H9 (cell line): ENCODE measurements at places on chromosomes 2 and 18. TPM values are rescaled to one million over a fixed set of nuclear protein-coding genes. Genes with fewer than 3 reads are reported as not detected.

The SMPD4 gene
- total RNA-seq: 104 and 105 TPM in 2 replicates

The DSEL gene
- total RNA-seq: 5.3 and 6.0 TPM in 2 replicates

DNA sequence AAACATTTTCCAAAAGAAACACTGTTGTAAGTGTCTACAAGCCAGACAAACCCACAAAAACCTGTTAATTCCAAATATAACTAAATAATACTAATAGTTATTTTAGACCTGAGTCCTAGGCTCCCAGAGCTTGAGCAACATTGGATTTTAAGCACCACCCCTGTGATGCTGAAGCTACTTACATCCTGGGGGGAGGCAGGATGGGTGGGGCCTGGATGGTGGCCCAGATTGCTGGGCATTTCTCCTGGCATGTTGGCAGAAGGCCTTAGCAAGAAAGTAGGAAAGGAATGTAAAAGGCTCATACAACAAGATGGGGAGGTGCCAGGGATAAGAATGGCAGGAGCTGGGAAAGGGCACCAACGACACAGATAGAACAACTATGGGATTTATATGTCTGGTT is 50.7 kb upstream of the OTX1 start:
- H3K4me1 ChIP-seq: no peaks in the 10 kb centered on the region
- H3K4me3 ChIP-seq: no peak overlapping the region
- H3K27me3 ChIP-seq: no peaks in the 10 kb centered on the region
- DNase-seq: no peak
- no peak overlapping the region for H3K27ac ChIP-seq
- peaks cover 5% of the 10 kb centered on the region; the same call in 2 of the 3 replicates for H3K36me3 ChIP-seq

DNA sequence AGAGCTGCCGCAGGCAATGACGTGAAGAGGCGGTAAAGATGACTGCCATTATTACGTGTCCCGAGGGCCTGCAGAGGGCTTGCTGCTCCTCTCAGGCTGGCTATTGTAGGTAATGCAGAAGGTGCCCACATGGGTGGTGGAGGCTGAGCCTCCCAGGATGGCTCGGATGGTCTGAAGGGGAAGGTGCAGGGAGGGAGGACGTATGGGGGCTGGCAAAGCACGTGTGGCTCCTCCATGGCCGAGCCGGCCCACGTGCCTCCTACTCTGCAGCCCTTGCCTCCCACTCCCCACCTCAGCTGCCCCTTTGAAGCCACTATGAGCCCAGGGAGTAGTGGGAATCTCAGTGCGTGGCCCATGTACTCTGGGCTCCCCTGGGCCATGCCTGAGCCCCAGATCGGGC is 48.9 kb downstream of the EDAR start:
- H3K36me3 ChIP-seq: no peaks in the 10 kb centered on the region
- no peaks in the 10 kb centered on the region for H3K4me1 ChIP-seq
- H3K27me3 ChIP-seq: no peaks in the 10 kb centered on the region

DNA sequence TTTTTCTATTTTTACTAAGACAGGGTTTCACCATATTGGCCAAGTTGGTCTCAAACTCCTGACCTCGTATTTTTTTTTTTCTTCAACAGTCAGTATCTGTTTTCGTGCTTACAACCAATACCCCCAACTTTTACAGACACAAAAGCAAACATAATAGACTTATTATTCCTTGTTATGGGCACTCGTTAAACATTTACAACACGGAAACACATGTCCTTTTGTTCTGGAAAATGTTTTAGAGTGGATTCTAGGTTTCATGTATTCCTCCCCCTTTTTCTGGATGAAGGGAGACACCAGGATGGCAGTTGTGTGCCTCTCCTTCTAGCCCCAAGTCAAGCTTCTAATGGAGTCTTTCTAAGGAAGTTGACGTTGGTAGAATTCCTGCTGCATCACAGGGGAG is 88.8 kb downstream of the CD226 start:
- H3K27me3 ChIP-seq: no peaks in the 10 kb centered on the region
- DNase-seq: no peak
- H3K36me3 ChIP-seq: no peaks in the 10 kb centered on the region
- no peak overlapping the region for H3K4me3 ChIP-seq
- no peaks in the 10 kb centered on the region for H3K4me1 ChIP-seq
- H3K27ac ChIP-seq: no peak overlapping the region

- no peak overlapping the region for H3K4me3 ChIP-seq
- no peaks in the 10 kb centered on the region for H3K4me1 ChIP-seq
- peaks cover 2% of the 10 kb centered on the region; the same call in 1 of the 3 replicates for H3K36me3 ChIP-seq
- no peaks in the 10 kb centered on the region for H3K27me3 ChIP-seq
Measured at GRCh38 chr2:191740016-191740419, 62.1 kb downstream of the NABP1 start.

GRCh38 chr2:26767894-26768487 is 3.9 kb downstream of the SLC35F6 start:
- H3K27ac ChIP-seq: no peak overlapping the region
- H3K4me1 ChIP-seq: peaks cover 2% of the 10 kb centered on the region; the same call in 1 of the 2 replicates
- H3K36me3 ChIP-seq: no peaks in the 10 kb centered on the region
- DNase-seq: no peak
- no peaks in the 10 kb centered on the region for H3K27me3 ChIP-seq
- no peak overlapping the region for H3K4me3 ChIP-seq

DNA sequence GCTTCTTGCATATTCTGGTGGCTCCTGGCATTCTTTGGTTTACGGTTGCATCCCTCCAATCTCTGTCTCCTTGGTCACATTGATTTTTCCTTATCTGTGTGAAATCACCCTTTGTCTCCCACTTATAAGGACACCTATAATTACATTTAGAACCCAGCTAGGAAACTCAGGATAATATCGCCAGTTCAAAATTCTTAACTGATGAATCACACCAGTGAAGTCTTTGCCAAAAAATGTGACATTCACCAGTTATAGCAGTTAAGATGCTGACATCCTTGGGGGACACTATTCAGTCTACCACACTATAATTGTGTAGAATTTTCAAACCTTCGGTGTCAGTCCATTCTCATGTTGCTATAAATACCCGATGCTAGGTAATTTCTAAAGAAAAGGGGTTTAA is 320.2 kb downstream of the TMX3 start:
- no peak overlapping the region for H3K27ac ChIP-seq
- H3K4me3 ChIP-seq: no peak overlapping the region
- no peaks in the 10 kb centered on the region for H3K27me3 ChIP-seq
- H3K36me3 ChIP-seq: no peaks in the 10 kb centered on the region
- no peaks in the 10 kb centered on the region for H3K4me1 ChIP-seq

DNA sequence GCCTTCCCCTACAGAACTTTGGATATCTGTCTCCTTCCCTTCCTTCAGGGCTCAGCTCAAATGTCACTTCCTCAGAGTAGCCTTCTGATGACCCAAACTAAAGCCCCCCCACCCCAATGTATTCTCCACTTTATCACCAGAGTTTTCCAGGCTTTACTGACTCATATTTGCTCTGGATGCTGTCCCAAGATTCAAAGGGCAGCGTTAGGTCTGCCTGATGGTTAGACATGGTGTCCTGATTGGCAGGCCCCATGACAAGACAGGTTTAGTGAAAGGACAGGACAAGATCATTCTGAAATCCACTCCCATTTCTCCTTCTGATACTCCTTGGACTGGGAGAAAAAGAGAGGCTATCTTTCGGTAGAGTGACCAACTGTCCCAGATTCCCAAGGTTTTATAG is 22.6 kb upstream of the RPIA start:
- DNase-seq: no peak
- H3K4me3 ChIP-seq: no peak overlapping the region
- H3K27me3 ChIP-seq: no peaks in the 10 kb centered on the region
- H3K4me1 ChIP-seq: no peaks in the 10 kb centered on the region
- no peaks in the 10 kb centered on the region for H3K36me3 ChIP-seq
